Bronchus fibroblast of lung (primary cell): ENCODE measurements at places on chromosomes 2 and 18. TPM values are rescaled to one million over a fixed set of nuclear protein-coding genes. Genes with fewer than 3 reads are reported as not detected.

Gene ZC3H8
- 0.74 and 2.5 TPM in 2 replicates for total RNA-seq

Gene FSHR
- total RNA-seq, result not detected in 2 replicates

Gene CAPG
- 196 and 242 TPM in 2 replicates for total RNA-seq

Gene IL1R2
- 0.50 and 0.74 TPM in 2 replicates for total RNA-seq

Gene SNRPD1
- 14.5 and 21.6 TPM in 2 replicates for total RNA-seq

Gene ELOA2
- not detected in 2 replicates for total RNA-seq
